ENCODE measurements at places on chromosomes 6 and 20. TPM values are rescaled to one million over a fixed set of nuclear protein-coding genes. Genes with fewer than 3 reads are reported as not detected.

DNA sequence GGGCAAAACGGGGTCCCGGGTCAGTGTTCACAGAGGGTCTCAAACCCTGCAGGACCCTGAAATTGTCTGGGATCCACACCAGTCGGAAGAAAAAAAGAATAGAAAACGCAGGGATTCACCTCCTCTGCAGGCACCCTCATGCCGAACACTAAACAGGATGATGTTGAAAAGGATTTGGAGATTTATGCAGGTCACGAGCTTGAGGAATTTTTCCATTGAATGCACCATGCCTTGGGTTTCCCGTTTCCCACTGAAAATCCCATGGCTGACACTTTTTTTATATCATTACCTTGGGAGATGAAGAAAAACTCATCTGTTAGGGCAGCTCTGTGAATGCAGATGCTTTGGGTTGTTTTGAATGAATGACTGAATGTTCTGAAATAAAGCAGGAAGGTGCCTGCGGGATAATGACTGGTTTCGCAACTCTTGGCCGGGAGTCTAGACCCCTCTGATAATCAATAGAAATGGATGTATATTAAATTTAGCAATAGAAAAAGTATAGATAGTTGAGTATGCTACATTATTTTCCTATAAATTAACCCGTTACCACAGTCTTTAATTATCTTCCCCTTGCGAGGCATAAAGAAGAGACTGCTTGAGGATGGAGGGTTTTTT lies 147.5 kb upstream of the AFDN start:
- no peak for DNase-seq

GRCh38 chr6:13355999-13356785 lies 27.9 kb upstream of the TBC1D7 start:
- DNase-seq = no peak

DNA sequence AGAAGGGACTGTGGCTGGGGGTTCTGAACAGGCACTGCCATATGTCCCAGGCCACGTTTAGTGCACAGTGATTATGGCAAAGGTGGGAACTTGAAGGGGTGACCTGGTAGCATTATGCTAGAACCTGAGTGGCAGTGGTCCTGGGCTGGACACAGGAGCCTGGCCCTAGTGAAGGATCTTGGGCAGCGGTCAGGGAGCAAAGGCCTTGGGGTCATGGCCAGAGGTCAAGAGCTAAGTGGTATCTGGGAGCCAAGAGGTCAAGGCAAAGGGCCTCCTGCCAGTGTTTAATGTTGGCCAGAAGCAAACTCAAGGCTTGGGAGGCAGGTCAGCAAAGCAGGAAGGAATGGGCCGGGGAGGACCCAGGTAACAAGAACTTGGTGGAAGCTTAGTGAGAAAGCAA lies 254.5 kb downstream of the CDH26 start:
- no peak for DNase-seq

- no peak for DNase-seq
Measured at GRCh38 chr6:3222506-3223038, 4.9 kb downstream of the TUBB2B start.

Gene BPIFB4
- total RNA-seq = not detected

Gene LPA
- total RNA-seq = not detected

Gene KIAA0408
- not detected for total RNA-seq
